ENCODE measurements at places on chromosomes 13 and 19. TPM values are rescaled to one million over a fixed set of nuclear protein-coding genes. Genes with fewer than 3 reads are reported as not detected.

USHBP1 gene
- 5.4 TPM for polyA plus RNA-seq

IL27RA gene
- 5.9 TPM for polyA plus RNA-seq

DCT gene
- 0.25 TPM for polyA plus RNA-seq

KLK13 gene
- 0.76 TPM for polyA plus RNA-seq

JUNB gene
- 22.7 TPM for polyA plus RNA-seq

CEACAM8 gene
- 0.22 TPM for polyA plus RNA-seq

IRF2BP1 gene
- 14.5 TPM for polyA plus RNA-seq

COX6B2 gene
- 0.78 TPM for polyA plus RNA-seq

KLHL1 gene
- 0.55 TPM for polyA plus RNA-seq

CEACAM4 gene
- not detected for polyA plus RNA-seq

ZNF573 gene
- 20.9 TPM for polyA plus RNA-seq

KLK14 gene
- polyA plus RNA-seq, result 0.45 TPM

CD33 gene
- 3.0 TPM for polyA plus RNA-seq

KCNK6 gene
- 3.7 TPM for polyA plus RNA-seq

KIRREL2 gene
- 9.0 TPM for polyA plus RNA-seq

CEACAM16 gene
- polyA plus RNA-seq, result not detected

All from left kidney (tissue), 8 donors.